ENCODE measurements at places on chromosomes 3 and 15.

GRCh38 chr3:158167737-158168557 lies 58.1 kb downstream of the RSRC1 start:
- no peak for DNase-seq

GRCh38 chr3:101720851-101721840 lies 3.3 kb upstream of the CEP97 start:
- no peak for DNase-seq

DNA sequence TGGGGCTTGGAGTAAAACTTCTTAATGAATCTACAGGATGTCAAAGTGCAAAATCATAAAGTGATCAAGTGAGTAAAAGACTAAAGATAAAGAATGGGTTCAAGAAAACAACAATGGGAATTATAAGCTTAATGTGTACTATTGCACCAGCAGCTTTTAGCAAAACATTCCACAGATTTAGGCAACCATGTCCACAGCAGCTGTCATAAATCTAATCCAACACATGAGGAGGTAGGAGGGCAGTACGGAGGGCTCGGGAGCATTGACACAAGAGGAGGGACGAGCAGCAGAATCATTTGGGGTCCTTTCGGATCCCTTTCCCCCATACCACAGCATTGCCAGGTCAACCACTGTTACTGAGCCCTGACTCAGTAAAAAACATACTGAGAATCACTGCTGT lies 464.3 kb upstream of the WNT5A start:
- DNase-seq, result peak; percentile 49

GRCh38 chr3:79362571-79363270 lies 405.1 kb downstream of the ROBO1 start:
- no peak for DNase-seq

- DNase-seq, result no peak
These were observed 35.8 kb upstream of the ATOSA start for GRCh38 chr15:52714968-52715367.

DNA sequence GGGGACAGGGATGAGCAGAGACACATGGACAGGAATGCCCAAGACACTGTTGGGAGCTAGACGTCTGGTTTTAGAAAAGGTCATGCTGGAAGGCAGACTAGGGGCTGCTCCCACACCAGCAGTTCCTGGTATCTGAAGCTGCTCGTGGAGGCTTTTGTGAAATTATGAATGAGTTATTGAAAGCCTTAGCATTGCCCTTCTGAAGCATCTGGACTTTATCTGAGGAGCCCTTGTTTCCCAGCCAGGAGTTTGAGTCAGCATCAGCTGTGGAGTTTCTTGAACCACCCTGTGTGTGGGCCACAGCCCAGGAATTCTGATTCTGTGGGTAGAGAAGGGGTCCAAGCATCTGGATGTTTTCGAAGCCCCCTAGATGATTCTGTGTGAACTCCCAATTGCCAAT lies 258.7 kb downstream of the SLCO3A1 start:
- DNase-seq, result no peak

DNA sequence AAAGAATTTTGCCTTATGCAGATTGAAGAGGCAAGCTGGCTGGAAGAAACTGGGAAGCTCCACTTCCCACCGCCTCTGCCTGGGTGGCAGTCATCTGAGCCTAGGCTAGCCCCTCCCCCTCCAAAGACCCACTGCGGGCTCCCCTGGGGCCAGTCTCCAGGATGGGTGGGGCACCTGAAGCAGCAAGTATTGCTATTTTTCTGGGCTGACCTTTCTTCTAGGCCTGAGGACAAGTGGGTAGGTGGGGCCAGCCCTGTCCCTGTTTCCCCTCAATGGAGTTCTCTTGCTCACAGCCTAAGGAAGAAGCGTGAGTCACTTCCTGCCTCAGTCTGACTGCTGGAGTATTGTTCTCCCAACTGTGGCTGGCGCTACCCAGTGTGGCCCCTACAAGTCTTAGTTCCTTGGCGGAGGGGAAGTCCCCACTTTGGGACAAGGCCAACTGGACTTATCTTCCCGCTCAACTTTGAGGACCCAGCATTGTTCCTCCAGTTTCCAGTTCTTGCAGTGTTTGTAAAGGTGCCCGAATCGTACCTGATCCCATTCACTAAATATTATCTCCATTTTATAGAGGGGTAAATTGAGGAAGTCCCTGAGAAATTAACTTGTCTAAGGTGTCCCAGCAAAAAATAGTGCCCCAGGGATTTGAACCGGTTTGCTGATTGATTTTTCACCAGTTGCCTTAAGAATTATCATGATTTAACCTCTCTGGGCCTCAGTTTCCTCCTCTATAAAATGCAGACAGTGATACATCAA lies 1.4 kb downstream of the FURIN start:
- peak; percentile 60 for DNase-seq

GRCh38 chr3:51802106-51802703 lies 23.2 kb upstream of the IQCF6 start:
- no peak for DNase-seq

- no peak for DNase-seq
These were observed 31.5 kb downstream of the B3GNT5 start for GRCh38 chr3:183284570-183284969.

DNA sequence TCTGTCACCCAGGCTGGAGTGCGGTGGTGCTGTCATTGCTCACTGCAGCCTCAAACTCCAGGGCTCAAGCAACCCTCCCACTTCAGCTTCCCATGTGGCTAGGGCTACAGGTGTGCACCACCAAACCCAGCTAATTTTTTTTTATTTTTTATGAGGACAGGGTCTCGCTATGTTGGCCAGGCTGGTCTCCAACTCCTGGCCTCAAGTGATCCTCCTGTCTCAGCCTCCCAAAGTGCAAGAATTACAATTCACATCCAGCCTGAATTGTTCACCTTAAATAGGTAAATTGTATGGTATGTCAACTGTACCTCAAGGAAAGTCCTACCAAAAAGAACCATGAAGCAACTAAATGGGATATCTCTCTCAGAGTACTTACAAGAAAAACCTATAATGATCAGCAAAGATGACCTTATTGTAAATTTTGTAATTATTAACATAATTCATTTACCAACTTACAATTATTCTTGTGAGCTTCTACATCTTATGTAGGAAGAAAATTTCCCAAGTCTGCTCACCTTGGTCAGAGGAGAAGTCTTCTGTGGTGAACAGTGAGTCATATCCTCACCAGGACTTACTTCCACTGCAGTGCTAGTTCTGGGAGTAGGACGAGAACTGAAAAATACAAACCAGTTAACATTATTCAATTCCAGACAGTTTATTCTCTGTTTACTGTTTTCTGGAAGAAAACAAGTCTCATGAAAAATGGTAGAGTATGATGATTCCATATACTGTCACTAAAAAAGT lies 54.4 kb downstream of the ULK4 start:
- no peak for DNase-seq

- no peak for DNase-seq
These were observed 5.6 kb upstream of the AP3S2 start for GRCh38 chr15:89899295-89899945.

DNA sequence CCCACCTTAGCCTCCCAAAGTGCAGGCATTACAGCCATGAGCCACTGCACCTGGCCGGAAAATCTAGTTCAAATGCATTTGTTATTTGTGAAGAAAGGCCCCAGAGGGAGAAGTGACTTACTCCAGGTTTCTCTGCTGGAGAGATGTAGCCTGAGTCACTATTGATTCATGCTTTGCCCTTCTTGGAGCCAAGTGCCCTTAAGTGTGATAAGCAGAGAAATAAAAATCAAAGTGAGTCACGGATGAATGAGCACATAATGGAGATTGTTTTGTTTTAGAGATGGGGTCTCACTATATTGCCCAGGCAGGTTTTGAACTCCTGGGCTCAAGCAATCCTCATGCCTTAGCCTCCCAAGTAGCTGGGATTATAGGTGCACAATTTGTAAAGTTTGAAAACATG lies 33.1 kb downstream of the CDC25A start:
- DNase-seq, result no peak

DNA sequence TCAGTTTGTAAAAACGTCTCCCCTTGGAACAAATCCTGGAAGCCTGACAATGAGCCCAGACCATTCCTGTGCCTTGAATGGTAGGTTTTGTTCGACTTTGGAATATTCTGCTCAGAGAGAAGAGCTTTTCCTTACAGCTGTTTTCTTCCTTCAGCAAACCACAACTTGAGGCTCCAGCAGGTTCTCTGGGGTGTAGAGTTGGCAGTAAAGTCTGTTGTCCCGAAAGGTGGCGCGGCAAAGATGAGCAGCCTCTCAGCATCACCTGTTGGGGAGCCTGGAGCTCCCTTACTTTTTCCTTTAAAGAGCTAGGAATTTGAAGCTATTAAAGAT lies 65.4 kb downstream of the BOC start:
- no peak for DNase-seq

- DNase-seq, result peak; percentile 75
These were observed 251.1 kb downstream of the TJP1 start for GRCh38 chr15:29570948-29571791.

DNA sequence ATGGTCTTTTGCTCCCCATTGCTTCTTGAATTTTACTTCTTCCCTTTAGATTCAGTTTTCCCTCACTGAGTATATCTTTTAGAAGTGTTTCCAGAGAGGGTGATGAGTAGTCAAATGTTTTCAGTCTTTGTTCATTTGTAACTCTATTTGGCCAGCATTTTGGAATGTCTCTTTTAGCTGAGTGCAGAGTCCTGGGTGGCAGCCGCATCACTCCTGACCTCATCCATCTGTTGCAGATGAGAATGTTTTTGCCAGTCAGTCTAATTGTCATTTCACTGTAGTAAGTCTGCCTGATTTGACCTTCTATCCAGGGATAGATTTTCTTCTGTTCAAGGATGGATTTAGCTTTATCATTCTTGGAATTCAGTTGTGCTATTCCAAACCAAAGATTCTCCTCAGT lies 7.3 kb downstream of the SRPRB start:
- DNase-seq, result no peak

DNA sequence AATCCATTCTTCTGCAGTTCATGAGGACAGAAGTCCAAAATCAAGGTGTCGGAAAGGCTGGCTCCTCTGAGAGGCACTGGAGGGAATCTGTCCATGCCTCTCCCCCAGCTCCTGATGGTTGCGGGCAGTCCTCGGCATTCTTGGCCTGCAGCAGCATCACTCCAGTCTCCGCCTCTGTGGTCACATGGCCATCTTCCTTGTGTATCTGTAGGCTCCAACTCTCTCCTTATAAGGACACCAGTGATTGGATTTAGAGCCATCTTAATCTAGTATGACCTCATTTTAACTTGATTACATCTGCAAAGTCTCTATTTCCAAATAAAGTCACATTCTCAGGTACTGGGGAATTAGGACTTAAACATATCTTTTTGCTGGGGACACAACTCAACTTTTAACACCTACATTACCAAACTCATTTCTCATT lies 56.0 kb upstream of the FLNB start:
- DNase-seq, result peak; percentile 22

DNA sequence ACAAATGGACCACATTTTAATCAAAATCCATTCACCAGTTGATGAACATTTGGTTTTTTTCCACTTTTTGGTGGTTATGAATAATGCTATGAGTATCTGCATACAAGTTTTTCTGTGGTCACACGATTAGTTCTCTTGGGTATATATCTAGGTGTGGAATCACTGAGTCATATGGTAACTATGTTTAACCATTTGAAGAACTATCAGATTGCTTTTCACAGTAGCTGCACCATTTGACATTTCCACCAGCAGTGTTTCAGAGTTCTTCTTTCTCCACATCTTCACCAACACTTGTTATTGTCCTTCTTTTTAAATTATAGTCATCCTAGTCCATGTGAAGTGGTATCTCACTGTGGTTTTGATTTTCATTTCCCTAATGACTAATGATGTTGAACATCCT lies 33.3 kb upstream of the ATG7 start:
- no peak for DNase-seq

- no peak for DNase-seq
These were observed 432.2 kb downstream of the TUSC7 start for GRCh38 chr3:117141812-117142211.

DNA sequence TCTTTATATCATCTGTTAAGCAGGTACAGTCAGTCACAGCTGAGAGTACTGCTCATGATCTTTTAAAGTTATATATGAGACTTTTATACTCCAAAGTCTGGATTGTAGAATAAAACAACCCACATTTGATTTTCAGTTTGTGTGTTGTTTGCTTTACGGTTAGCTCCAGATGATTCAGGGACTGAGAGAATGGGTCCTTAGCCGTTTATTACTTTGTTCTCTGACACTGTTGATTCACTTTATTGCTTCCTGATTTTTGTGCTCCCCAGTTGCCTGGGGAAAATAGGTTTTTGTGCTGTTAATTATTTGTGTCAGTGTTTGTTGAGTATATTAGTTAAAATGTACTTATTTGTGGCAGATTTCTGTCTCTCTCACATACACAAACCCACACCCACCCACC lies 8.6 kb upstream of the EBLN2 start:
- DNase-seq, result no peak
